ENCODE measurements at places on chromosomes 3 and 15. TPM values are rescaled to one million over a fixed set of nuclear protein-coding genes. Genes with fewer than 3 reads are reported as not detected.

Gene GOLGA6L4
- polyA plus RNA-seq, result 4.1 TPM

Gene NOX5
- 0.56 TPM for polyA plus RNA-seq

Gene CP
- polyA plus RNA-seq, result 1.9 TPM

Gene LEKR1
- 0.64 TPM for polyA plus RNA-seq

Gene TFG
- 140 TPM for polyA plus RNA-seq

Gene CFAP161
- polyA plus RNA-seq, result 0.15 TPM

GRCh38 chr3:10268930-10269329, 20.7 kb downstream of the TATDN2 start:
- DNase-seq, result no peak

GRCh38 chr3:15456321-15456720, 28.9 kb downstream of the EAF1 start:
- no peak for DNase-seq

DNA sequence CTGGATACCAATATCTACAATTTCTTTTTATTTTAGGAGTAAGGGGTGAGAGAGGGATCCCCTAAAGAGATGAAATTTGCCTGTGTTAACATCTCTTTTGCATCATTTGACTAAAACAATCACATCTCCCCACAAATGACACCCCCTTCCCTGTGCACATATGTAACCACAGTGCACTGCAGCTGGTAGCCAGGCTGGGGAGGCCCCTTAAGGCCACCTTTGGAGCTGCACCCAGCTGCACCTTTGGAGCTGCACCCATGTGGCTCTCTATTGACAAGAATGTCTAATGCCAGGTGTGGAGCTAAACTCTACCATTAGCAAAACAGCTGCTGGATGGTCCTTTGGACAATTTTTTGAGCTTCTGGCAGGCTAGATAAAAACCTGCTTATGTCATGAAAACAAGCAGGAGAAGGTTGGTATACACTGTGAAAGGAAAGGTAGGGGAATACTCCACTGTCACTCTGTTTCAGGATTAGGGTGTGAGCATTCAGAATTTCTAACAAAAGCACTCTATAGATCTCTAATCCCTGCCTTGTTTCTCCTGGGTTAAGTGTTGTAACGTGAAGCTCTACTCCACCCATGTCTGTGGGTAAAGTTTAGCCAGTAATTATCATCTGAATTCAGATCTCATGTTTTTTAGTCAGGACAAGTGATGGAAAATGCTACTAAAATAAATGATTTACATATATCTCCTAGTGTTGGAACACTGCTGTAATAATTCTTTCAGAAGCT, 52.1 kb downstream of the TFG start:
- no peak for DNase-seq

- DNase-seq, result no peak
Measured at GRCh38 chr15:73767806-73768501, 14.8 kb upstream of the INSYN1 start.

- DNase-seq, result no peak
Measured at GRCh38 chr3:15757824-15758223, 40.0 kb downstream of the ANKRD28 start.

DNA sequence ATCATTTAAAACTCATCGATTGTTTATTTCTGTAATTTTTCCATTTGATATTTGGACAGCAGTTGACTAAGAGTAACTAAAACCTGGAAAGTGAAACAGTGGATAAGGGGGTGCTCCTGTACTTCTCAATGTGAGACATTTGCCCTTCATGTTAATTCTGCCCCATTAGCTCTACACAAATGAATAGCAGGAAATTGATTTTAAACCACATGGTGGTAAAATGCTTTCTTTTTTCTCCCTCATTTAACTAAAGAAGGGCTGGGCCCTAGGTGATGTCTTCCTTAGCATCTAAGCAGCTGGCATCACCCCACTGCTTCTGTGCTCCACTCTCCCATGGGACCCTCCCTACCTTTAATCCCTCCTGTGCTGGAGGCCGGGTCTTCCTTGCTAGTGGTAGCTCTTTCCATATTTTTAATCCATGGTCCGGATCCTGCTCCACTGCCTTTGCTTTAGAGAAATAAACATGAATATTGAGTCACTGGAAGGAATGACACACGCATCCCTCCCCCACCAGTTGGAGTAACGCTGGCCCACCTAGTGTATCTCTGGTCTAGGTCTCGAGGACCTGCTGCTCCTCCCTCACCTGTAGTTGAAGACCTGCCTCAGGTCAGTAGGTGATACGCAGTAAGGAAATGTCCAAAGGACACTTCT, 30.2 kb upstream of the LAMP3 start:
- DNase-seq, result no peak

GRCh38 chr3:9214599-9214998, 34.8 kb downstream of the SRGAP3 start:
- no peak for DNase-seq

DNA sequence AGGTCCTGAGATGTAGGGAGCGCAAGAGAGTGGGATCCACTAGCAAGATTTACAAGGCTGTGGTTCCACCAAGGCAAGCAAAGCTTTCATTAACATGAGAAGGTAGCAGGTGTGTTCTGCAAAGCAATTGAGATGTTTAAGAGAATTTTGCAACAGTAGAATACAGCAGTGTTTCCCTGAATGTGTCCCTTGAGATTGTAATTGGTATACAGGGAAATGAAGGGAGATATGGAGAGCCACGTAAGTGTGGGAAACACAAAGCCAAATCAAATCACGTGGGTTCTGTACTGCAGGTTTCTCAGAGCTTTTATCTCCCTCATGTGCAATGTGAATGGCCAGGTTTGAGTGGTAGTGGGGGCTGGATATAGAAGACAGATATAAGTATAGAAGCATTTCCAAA, 67.3 kb downstream of the ATG7 start:
- no peak for DNase-seq

- DNase-seq, result no peak
Measured at GRCh38 chr3:14839236-14839635, 20.5 kb downstream of the FGD5 start.

Measured in muscle of arm (tissue), 14 donors.